ENCODE measurements at places on chromosomes 11 and 22. TPM values are rescaled to one million over a fixed set of nuclear protein-coding genes. Genes with fewer than 3 reads are reported as not detected.

NCAM1 gene
- 69.2 TPM for total RNA-seq

RAC2 gene
- total RNA-seq: 10.7 TPM

DNA sequence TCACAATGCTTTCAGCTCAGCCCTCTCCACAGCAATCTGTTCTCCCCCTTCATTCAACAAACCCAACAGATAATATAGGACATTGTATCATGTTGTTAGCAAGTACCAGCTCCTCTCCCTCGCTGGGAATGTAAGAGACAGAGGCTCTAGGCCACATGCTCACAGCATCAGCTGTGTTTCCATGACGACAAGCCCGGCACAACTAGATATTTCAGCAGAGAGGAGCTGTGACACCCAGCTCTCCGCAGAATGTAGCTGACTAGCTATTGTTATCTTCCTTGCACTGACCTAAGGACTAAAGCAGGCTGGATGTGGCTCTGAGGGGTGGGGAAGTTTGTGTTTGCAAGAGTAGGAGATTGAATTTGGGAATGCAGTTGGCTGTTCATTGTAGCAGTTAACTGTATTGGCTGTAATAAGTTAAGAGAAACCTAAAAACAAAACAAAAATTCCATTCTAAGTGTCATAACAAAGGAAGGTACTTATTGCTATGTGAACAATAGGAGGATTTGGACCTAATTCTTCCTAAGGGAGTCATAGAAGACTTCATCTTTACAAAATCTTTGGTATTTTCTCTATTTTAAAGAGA lies 28.0 kb upstream of the RRAS2 start:
- no peaks in the 10 kb centered on the region for H3K27me3 ChIP-seq
- no peaks in the 10 kb centered on the region for H3K36me3 ChIP-seq
- no peaks in the 10 kb centered on the region for H3K4me1 ChIP-seq
- no peak overlapping the region for H3K4me3 ChIP-seq

GRCh38 chr11:84345027-84345426 lies 1058.9 kb upstream of the CCDC90B start:
- no peak overlapping the region for H3K27ac ChIP-seq
- DNase-seq: no peak
- H3K4me1 ChIP-seq: no peaks in the 10 kb centered on the region
- no peaks in the 10 kb centered on the region for H3K36me3 ChIP-seq
- no peaks in the 10 kb centered on the region for H3K27me3 ChIP-seq
- no peak overlapping the region for H3K4me3 ChIP-seq

- no peaks in the 10 kb centered on the region for H3K27me3 ChIP-seq
- H3K4me3 ChIP-seq: no peak overlapping the region
- H3K36me3 ChIP-seq: no peaks in the 10 kb centered on the region
Observed at GRCh38 chr22:27134315-27134701, 476.9 kb downstream of the MIAT start.

GRCh38 chr11:112024178-112024772 lies 933 bp upstream of the DLAT start:
- H3K27ac ChIP-seq: peak overlapping the region; percentile 95
- H3K27me3 ChIP-seq: no peaks in the 10 kb centered on the region
- peaks cover 3% of the 10 kb centered on the region for H3K4me1 ChIP-seq
- DNase-seq: no peak
- H3K4me3 ChIP-seq: peak overlapping the region; percentile 97
